ENCODE measurements at places on chromosomes 6 and 20. TPM values are rescaled to one million over a fixed set of nuclear protein-coding genes. Genes with fewer than 3 reads are reported as not detected.

The RRBP1 gene
- 240 TPM for total RNA-seq

The ASIP gene
- not detected for total RNA-seq

The NRSN1 gene
- under 0.01 TPM for total RNA-seq

The MTFR2 gene
- 0.16 TPM for total RNA-seq

The SLC17A3 gene
- not detected for total RNA-seq

The CDK19 gene
- total RNA-seq: 7.3 TPM

The ZFAND3 gene
- 20.6 TPM for total RNA-seq

The GOPC gene
- 38.0 TPM for total RNA-seq

The MICA gene
- total RNA-seq: 46.5 TPM

The GRM1 gene
- total RNA-seq: 0.17 TPM

The LY6G6F gene
- total RNA-seq: not detected

All from bronchial smooth muscle cell (primary cell).